Suppressor macrophage treated with lipopolysaccharide for 4 hours (primary cell): ENCODE measurements at places on chromosomes 7 and 10.

- no peak for DNase-seq
Measured at GRCh38 chr10:80771285-80771684, 233.6 kb downstream of the SH2D4B start.

DNA sequence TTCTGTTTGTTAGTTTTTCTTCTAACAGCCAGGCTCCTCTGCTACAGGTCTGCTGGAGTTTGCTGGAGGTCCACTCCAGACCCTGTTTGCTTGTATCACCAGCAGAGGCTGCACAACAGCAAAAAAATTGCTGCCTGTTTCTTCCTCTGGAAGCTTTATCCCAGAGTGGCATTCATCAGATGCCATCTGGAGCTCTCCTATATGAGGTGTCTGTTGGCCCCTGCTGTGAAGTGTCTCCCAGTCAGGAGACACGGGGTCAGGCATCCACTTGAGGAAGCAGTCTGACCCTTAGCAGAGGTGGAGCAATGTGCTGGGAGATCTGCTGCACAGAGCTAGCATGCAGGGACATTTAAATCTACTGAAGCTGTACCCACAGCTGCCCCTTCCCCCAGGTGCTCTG, 26.7 kb upstream of the CROT start:
- no peak for DNase-seq

DNA sequence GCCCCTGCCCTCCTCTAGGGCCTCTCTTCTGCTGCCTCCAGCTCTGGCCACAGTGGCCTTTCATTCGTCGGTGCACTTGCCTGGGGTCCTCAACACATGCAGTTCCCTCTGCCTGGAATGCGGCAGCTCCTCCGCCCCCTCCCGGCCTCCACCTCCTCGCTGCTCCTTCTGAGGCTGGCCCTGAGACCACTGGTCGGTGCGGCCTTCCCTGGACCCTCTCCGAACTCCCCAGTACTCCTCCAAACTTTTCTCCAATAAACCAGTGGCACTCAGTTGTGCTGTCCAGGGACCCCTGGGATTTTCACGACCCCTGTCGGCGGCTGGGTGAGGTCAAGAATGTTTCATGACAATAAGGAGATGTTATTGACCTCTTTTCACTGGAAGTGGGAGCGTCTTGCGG, 53.5 kb downstream of the BMS1 start:
- DNase-seq, result no peak

DNA sequence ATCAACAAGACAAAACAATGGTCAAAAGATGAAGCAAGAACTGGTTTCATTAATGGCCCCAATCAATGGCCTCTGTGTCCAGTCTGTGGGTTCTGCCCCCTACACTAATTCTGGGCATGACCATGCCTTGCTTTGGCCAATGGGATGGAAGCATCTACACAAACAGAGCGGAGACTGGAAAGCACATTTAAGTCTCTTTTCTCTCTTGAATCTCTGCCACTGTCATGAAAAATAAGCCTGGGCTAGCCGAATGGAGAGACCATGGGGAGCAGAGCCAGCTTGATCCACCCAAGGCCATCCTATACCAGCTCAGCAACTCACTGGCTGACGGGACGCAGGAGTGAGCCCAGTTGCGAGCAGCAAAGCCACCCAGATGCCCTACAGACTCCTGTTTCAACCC, 30.9 kb downstream of the ANKRD16 start:
- no peak for DNase-seq

DNA sequence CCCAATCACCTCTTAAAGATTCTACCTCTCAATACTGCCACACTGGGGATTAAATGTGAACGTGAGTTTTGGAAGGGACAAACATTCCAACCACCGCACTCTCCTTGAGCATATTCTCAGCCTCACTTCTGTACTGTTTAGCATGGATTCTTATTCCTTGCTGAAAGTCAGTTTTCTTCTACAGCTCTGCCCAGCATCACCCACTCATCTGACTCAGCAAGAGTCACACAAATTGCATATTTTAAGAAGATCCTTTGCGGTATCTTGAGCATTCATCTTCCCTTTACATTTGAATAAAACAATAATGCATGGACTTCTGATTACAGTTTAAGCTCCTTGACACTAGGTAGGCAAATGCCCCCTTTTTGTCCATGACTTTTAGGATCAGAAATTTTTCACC, 251.6 kb upstream of the MKLN1 start:
- DNase-seq, result peak; percentile 48

GRCh38 chr7:150829426-150829825, 22.9 kb upstream of the AOC1 start:
- DNase-seq, result peak; percentile 80

GRCh38 chr10:91514787-91515186, 104.6 kb downstream of the HECTD2 start:
- DNase-seq, result no peak

DNA sequence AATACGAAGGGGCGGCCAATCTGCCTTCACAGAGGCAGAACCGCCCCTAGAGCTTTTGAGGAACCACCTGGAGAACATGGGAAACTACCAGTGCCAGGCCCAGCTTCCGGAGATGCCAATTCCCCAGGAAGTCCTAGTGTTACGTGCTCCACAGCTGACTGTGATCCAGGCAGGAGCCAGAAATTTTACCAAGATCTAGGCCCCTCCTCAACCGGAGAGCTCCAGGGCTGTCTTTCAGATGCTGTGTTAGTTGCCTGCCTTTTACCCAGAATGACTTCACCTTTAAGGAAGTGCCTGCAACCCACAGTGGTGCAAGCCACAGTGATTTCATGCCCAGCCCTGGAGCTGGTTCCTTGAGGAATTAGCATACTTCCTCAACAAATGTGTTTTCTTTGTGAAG, 62.9 kb downstream of the ELMO1 start:
- peak; percentile 82 for DNase-seq

DNA sequence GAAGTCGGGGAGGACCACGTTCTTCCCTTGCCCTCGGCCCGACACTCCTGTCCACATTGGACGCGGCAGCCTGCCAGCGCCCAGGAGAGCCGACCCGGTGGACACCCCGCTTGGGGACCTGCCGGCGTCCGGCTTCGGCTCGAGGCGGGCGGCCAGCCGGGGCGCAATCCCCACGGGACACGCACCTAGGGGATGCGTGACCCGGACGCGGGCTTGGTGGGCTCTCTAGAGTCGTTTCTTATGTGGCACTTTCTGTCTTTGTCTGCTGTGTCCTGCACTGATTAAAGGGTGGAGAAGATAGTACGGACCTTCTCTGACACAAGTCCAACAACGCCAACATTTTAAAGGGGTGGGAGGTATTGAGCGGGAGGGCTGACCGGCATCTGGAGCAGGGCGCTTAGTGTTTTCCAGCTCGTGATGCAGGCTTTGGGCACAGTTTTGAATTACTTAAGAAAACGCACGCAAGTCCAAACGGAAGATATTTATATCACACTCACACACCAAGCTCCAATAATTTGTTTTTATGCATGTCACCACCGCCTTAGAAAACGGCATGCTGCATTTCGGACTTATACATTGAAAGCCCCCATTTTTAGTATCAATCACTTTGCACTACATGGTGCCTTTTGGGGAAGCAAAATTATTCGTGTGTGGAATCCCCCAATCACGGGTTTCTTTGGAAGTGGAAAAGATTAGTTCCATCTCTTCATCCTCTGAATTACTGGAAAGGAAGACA, 3.9 kb upstream of the SPAG6 start:
- DNase-seq, result no peak
